ENCODE measurements at places on chromosomes 16 and 17.
A peak's percentile ranks its signal among the peaks of the same experiment; 100 is the strongest.

DNA sequence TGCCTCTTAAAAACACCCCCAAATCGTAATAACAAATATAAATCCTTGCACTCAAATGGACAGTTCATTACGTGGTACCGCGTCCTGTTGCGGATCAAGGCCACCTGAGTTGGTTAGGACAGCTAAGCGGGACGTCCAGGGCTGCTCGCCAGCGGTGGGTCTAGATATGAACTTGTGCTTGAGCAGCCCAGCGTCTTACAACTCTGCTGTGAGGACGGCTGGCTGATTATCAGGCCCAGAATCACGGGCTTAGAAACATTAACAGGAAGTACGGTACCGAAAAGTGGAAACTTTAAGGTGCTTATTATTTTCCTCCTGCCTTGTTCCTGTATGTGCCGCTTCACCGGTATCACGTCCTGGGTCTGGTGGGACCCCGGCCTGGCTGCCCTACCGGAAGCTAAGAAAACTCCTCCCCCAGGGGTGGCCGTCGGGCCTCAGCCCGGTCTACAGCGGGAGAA is 832 bp upstream of the SRRM2 start:
- DNase-seq = no peak

- no peak for DNase-seq
Observed at GRCh38 chr17:21353326-21354010, 22.7 kb upstream of the KCNJ12 start.

GRCh38 chr17:75307957-75308731 is 18.9 kb upstream of the SLC25A19 start:
- DNase-seq = no peak

DNA sequence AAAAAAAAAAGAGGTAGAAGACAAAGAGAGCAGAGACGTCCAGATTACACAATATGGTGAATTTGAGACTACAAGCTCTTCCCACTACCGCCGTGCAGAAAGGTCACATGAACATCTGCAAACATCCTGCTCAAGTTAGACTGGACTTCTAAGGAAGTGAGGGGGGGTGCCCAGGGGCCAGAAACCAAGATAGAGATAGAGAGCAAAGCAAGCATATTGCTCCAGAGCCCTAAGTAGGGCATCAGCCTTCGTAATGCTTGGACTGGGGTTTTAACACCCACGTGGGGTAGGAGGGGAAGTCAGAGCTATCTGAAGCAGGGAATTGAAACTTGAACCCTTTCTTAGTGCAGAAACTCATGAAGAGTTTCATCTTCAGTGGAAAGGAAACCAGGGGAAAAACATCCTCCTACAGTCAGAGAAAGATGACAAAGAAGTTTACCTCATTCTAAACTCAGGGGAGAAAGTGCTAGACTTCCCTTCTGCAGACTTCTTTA is 8.7 kb downstream of the CLEC19A start:
- DNase-seq = peak; percentile 98

DNA sequence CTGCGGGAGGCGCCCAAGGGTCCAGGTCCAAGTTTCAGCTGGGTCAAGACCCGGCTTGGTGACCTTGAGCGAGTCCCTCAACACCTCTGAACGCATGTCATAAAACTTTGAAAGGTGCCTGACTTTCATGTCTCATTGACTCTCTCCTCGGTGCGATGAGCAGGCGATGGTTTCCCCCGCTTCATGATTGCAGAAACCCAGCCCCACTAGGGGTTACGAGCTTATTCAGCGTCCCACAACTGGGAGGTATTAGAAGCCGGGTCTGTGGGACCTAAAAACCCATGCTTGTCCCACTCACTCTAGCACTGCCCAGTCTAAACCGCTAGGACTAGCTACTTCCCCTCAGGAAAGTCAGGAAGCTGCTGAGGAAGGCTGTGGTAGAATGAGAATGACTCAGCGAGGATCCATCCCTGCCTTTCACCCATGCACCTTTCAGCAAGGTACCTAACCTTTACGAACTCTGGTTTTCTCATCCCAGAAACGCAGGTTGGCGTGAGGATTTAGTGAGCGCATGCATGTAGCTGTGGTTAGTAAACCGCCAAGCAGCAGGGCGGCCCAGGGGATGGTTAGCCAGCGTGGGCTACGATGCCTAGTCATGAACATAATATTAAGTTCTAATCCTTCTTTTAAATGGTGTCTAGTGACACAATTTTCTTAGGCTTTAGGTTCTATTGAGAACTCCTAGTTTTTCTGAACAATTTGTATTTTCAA is 26.2 kb upstream of the RFFL start:
- peak; percentile 59 for DNase-seq

DNA sequence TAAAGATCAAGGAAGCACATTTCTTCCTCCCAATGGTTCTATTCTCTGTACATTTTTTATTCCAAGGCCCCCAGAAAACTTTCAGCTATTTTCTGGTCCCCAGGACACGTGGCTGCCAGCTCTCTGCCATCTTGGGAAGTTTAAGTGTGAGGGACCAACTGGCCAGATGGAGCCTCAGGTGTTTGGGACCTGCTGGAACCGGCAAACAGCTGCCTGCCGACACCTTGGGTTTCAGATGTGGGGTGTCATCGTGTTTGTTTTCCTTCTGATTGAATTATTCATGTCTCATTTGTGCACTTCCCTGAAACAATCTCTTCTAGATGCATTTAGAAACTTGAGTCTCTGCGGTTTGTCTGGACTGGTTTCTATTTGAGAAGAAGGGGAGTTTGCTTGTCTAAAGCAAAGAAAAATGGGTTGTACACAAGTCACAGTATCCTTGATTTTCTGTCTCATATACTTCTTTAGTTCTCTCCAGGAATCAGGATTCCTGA is 386.5 kb downstream of the SLC39A11 start:
- no peak for DNase-seq

- DNase-seq = no peak
Observed at GRCh38 chr16:88338111-88338510, 44.6 kb upstream of the ZNF469 start.

- DNase-seq = peak; percentile 75
Observed at GRCh38 chr16:14070877-14071575, at the start of gene MRTFB. Gene MRTFB, plus strand, starts transcription at chr16:14071319. Its CDS starts 69,288 bp downstream, at chr16:14140607.

- DNase-seq = no peak
Observed at GRCh38 chr17:18946536-18946935, 5.4 kb upstream of the SLC5A10 start.

DNA sequence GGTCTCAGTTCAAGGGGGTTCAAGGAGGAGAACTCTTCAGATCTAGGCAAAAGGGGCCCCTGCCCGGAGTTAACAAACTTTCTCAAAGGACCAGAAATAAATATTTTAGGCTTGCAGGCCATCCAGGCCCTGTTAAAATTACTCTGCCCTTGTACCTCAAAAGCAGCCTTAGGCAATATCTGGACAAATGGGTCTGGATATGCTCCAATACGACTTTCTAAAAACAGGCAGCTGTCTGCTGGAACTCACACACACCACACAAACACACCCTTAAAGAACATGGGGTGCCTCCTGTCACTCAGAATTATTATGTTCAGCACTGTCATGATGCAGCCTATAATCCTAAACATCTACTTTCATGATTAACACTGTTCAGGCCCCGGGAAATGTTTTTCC is 75.5 kb downstream of the TMEM132E start:
- no peak for DNase-seq

DNA sequence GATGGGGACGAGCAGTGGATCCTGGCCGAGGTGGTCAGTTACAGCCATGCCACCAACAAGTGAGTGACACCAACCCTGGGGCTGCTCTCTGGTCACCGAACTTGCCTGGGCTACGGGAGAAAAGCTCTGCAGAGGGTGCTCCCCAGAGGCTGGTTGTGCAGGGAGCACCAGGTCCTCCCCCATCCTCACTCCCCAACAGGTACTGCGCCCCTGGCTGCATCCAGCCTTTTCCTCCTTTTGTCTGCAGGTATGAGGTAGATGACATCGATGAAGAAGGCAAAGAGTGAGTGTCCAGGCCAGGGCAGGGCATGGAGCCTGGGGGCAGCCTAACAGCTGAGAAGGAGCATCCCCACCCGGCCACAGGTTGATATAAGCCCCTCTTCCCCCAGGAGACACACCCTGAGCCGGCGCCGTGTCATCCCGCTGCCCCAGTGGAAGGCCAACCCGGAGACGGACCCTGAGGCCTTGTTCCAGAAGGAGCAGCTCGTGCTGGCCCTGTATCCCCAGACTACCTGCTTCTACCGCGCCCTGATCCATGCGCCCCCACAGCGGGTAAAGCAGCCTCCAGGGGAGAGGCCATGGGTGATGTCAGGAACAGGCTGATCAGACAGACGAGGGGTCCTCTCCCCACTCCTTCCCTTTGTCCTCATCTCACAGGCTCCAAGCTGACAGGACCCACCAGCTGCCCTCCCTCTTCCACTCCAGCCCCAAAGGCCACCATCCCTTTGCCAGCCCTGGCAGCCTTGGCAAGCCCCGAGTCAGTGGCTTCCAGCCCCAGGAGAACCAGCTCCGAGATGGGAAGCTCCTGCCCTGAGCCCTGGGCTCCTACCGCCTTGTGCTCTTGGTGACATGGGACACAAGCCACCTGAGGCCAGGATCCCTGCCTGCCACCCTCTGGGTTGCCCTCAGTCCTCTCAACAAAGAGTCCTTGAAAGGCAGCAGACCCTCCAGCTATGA is 6.2 kb downstream of the SULT1A2 start:
- no peak for DNase-seq

GRCh38 chr16:23742766-23743165 is 12.1 kb upstream of the CHP2 start:
- DNase-seq = no peak

DNA sequence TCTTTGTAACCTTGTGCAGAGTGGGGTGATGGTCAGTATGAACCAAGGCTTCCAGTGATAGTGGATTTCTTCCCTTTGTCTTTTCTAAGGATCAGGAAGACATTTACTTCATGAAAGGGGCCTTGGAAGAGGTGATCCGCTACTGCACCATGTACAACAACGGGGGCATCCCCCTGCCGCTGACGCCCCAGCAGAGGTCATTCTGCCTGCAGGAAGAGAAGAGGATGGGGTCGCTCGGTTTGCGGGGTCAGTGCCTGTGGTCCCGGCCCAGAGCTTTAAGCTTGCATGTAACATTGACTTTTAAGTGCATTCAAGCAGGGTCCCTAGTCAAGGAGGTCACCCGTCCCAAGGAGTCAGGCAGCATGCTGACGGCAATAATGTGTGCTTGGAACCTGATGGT is 56.0 kb downstream of the MEAK7 start:
- DNase-seq = no peak

DNA sequence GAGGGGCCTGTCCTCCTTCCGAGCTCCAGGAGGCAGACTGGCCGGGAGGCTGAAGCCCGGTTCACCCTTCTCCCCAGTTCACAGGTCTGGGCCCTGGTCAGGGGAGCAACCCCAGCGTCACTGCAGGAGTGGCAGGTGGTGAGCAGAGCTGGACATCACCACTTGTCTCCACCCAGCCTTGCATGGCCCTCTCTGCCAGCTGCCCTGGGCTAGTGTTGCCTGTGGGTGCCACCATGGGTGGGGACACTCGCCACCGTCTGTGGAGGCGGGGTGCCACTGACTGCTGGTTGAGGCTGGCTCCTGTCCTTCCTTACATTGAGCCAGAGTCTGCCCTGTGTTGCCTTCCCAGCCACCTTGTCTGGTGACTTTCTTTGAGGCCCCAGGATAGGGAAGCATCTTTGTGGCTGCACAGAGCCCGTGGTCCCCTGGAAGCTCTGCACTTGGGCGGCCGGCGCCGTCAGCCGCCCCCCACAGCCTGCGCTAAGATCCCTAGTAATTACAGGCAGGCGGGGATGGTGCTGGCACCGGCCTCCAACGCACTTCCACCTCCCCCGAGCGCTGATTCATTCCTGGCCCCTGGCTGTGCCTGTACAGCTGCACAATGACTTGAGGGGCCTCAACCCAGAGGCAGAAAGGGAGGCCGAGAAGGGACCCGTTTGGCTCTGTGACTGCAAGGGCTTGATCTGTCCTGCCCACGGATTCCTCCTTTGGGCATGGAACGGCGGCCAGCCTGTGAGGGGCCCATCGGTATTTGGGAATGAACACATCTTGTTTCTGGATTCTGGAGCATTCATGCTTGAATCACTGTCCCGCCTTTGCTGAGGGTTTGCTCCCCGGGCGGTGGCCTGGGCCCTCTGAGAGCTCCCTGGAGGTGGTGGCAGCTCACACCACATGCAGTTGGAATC is 5.2 kb downstream of the BAIAP2 start:
- no peak for DNase-seq

DNA sequence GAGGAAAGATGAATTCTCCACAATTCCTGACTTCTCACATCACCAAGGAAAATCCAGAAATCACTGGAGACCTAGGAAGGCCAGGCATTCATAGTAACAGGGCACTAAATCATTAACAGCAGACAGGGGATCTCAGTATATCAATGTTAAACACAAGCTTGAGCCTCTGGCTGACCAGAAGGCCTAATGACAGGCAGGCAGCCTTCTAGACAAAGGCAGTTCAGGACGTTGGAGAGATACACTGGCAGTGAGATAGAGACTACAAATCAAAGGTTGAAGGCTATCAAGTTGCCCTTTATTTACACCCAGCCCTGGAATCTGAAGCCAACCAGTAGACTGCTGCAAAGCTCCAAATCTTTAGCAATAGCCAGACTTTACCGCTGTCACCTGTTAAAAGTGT is 422.8 kb upstream of the CCL2 start:
- DNase-seq = no peak

DNA sequence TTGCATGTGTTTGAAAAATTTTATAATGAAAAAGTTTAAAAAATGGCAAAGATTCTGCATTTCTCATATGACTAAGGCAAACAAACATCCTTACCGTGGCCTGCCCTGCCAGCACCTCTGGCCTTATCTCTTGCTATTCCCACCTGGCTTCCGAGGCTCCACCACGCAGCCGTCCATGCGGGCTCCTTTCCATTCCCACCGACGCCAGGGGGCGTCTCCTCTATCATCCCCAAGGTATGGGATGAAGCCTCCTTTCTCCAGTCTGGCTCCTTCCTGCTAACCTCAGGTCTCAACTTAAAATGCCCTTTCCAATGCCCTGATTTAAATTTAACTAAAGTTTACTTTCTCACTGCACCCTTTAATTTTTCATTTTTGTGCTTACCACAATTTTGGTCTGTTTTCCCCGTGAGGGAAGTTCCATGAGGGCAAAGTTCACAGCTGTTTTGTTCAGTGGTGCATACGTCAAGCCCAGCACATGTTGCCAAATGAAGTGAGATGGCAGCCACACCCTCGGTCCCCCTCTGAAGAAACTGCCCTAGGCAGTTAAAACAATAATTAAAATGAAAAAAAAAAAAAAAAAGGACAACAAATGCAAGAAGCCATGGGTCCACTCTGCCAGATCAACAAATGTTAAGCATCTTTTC is 13.3 kb upstream of the SDK2 start:
- peak; percentile 60 for DNase-seq

DNA sequence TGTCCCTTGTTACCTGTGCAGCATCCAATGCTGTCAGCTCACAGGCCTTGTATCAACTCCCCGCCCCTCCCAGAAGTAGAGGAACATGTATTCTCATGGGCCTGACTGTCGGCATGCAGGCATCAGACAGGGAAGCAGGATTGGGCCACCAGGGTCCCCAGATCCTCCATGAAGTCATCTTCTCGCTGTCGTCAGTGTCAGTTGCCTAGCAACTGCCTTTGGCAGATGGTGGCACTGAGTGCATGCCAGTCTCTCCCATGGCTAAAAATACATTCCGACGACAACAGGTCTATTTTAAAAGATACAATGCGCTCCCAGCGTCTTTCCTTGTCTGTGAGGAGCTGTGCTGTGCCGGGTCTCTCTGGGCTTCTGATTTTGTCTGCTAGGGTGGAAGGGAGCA is 36.8 kb upstream of the CES5A start:
- DNase-seq = no peak
